ENCODE measurements at places on chromosomes 13 and 19.

GRCh38 chr19:31344403-31344802 is 4.8 kb downstream of the TSHZ3 start:
- DNase-seq, result no peak

DNA sequence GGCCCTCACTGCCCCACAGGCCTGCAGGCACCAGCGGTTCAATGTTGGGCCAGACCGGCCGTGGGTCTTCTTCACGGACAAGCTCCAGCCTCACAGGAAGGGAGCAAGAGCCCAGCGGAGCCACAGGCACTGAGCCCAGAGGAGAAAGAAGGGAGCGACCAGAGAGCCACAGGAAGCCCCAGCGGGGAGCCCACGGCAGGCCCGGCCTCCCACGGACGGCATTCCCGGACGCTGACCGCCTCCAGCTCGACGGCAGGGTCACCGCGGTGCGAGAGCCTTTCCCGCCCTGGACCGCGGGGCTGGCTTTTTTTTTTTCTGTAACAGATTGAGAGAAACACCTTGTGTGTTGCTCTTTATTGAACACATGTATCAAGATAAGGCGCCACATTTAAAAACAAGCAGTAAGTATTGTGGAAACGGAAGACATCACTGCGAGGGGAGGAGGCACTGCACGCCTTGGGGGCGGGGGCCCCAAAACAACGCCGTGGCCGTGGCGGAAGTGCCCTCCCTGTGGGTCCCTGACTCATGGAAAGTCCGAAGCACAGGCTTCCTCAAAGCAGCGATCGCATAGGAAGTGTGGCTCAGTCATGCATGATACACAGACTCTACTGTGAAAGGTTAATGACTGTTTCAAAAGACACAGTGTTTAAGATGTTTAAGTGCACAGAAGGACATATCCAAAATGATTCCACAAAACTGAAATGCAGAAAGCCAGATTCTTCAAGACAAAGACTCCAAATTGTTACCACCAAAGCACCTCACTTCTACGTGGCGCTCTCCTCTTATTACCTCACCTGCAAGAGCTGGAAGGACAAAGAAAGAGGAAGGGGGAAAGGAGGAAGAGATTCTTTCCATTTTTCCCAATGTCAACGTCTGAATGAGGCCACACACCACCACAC is 3.5 kb downstream of the RASA3 start:
- DNase-seq, result peak; percentile 93

DNA sequence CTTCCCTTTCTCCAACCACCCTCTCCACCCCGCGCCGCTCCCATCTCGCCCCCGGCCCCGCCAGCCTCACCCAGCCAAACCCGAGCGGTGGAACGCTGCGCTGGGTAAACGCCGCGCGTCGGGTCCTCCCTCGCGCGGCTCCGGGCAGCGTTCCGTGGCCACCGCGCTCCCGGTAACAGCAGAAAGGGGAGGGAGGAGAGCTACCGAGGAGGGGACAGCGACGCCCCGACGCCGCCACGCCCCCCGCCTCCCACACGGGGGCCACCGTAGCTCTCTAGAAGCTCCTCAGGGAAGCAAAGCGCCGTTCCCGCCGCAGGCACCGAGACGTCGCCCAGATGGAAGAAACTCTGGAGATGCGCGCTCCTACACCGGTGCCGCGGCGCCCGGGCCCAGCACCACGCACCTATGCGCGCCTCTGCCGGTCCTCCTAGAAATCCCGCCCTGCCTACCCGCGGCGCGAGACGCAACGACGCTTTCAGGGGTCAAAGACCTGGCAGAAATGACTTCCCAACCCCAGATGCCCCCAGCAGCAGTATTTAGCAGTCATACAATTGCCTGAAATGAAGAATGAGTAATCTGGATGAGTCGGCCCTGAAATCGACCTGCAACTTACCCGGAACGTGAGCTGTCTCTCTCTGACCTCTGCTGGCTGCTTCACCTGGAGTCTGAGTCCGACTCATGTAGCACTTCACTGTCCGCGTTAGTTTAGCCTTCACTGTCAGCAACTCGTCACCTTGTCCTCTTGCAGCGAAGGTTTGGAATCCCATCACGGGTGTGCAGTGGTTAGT is at the start of gene RUBCNL:
Gene RUBCNL, minus strand, starts transcription at position 189 of the 788 bp plus-strand sequence. CDS start 14,777 bp downstream, outside the sequence.
- DNase-seq, result peak; percentile 45

GRCh38 chr13:49110122-49110912 is 109.8 kb upstream of the MLNR start:
- DNase-seq, result peak; percentile 87

DNA sequence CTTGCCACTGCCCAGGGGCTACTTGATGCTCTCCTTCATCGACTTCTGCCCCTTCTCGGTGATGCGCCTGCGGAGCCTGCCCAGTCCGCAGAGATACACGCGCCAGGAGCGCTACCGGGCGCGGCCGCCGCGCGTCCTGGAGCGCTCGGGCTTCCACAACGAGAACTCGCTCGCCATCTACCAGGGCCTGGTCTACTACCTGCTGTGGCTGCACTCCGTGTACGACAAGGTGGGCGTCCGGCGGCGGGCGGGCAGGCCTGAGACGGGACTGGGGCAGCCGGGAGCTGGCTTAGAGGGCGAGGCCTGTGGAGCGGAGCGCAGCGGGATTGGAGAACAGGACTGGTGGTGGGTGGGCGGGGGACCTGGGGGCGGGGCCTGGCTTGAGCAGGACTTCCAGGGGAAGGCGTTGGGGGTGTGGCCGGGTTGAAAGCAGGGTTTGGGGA is 12.7 kb upstream of the PSMD8 start:
- DNase-seq, result no peak

- no peak for DNase-seq
Observed at GRCh38 chr19:19464339-19465098, 50.8 kb downstream of the TSSK6 start.

All from M059J (cell line).